ENCODE measurements at places on chromosomes 4 and X. TPM values are rescaled to one million over a fixed set of nuclear protein-coding genes. Genes with fewer than 3 reads are reported as not detected.

The PPP4R3C gene
- polyA plus RNA-seq = not detected

The NDST4 gene
- not detected for polyA plus RNA-seq

The PAGE1 gene
- polyA plus RNA-seq = not detected

The KIAA1210 gene
- polyA plus RNA-seq = 0.04 TPM

The F8 gene
- polyA plus RNA-seq = 60.2 TPM

The SPANXD gene
- polyA plus RNA-seq = not detected

The SHISA3 gene
- 7.2 TPM for polyA plus RNA-seq

The ANKRD50 gene
- 6.5 TPM for polyA plus RNA-seq

DNA sequence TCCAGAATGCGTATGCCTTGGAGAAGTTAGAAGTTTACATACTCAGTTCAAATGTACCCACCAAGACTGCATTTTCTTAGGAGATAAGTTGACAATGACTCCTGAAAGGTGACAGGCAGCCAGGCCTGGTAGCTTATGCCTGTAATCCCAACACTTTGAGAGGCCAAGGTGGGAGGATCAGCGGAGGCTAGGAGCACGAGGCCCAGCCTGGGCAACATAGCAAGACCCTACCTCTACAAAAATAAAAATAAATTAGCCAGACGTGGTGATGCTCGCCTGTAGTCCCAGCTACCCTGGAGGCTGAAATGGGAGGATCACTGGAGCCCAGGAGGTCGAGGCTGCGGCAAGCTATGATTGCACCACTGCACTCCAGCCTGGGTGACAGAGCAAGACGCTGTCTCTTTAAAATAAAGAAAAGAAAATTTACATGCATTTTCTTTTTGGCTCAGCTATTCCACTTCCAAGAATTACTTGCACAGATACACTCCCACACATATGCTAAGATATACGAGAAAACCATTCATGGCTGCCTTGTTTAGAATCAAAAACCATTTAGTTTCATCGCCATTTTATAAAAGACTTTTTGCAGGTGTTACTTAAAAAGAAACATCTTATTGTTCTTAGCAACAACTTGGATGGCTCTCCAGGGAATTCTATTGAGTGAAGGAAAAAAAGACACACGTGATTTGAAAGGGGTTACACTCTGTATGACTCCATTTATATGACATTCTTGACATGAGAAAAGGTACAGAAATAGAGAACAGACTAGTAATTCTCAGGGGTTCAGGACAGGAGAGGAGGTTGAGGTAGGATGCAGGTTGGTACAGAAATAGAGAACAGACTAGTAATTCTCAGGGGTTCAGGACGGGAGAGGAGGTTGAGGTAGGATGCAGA, 66.3 kb downstream of the DHRSX start:
- no peak for DNase-seq

DNA sequence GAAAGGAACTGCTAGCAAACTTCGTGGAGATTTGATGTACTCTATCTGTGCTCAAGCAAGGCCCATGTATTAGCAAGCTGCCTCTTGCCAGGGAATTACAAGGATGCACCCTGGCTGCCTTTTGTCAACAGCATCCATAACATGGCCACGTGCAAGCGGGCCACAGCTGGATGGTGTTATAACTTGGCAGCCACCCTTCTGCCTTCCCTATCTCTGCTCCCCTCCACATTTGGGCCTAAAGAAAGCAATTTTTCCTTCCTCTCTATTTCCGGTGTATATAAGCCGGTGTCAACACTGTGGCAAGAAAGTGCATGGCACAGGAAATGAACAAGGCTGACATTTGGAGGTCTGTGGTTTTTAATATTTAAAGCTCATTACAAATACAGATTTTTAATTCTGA, 94.8 kb downstream of the CLNK start:
- no peak for DNase-seq

DNA sequence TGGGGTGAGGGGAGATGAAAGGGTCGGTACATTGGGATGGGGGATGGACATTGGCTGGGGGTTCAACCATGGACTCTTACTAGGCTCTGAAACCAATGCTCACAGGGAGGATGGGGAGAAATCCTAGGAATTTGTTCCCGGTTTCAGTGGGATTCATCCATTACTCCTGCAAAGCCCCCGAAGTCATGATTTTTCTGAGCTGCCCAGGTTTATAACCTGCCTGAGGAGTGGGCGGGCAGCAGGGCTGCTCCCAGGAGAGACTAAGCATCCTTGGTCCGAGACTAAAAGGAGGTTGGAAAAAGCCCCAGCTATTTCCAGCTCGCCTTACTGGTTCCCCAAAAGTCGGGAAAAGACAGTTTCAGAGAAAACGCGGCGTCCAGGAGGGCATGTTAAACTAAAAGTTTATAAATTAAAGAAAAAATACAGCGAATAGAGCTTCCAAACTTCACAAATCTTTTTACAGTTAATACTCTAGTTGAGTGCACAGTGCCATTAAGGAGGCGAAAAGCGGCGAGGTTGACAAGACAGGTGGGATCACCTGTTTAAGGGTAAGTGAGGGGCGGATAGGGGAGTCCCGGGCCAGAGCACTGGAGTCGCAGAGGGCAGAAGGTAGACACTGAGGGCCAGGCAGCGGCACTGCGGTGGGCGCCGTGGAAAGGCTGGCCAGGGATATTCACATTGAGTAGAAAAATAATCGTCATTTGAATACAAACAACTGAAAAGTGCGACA, 3.7 kb downstream of the NKX3-2 start:
- no peak for DNase-seq

DNA sequence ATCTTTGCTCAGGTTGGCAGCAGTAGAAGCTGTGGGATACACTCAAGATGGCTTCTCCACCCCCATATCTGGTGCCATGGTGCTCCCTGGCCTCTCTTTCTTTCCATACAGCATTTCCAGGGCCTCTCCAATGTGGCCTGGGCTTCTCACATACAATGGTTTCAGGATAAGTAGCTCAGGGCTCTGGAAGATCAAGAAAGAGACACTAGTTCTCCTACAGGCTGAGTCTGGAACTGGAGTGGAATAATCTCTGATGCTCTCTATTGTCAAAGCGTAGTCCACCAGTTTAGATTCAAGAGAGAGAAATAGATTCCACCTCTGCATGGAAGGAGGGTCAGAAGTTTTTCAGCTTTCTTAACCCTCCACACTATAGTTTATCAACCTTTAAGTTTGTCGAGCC, 138.2 kb upstream of the AADAT start:
- no peak for DNase-seq

- no peak for DNase-seq
These were observed 418 bp downstream of the TAB3 start for GRCh38 chrX:30888526-30889146.

DNA sequence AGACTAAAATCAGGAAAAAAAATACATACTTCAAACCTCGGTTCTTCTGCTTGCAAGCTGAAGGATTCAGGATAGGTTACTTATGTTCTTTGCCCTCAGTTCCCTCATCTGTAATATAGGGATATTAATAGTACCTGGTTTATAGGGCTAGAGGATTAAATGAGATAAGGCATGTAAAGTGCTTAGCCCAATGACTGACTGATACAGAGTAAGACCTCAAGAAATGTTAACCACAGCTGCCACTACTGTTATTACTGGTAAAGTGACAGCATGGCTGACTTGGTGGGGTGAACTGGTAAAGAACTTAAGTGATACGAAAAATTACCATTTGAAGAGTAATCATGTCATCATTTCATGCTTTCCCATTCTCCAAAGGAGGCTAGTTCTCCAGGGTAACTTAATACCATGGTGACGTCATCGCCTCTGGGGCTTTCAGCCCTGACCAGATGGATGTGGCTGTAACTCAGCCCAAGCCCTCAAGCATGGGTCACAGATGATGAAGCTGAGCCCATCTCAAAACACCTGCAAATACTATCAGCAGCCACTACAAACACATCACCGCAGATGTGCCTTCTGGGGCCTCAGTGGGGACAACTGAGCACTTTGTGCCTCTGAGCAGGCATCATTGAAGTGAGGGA, 44.5 kb upstream of the SCML1 start:
- no peak for DNase-seq

- DNase-seq = no peak
These were observed 30.6 kb downstream of the ANK2 start for GRCh38 chr4:113080050-113080449.

- DNase-seq = no peak
These were observed 7.3 kb downstream of the GPR119 start for GRCh38 chrX:130378024-130378669.

DNA sequence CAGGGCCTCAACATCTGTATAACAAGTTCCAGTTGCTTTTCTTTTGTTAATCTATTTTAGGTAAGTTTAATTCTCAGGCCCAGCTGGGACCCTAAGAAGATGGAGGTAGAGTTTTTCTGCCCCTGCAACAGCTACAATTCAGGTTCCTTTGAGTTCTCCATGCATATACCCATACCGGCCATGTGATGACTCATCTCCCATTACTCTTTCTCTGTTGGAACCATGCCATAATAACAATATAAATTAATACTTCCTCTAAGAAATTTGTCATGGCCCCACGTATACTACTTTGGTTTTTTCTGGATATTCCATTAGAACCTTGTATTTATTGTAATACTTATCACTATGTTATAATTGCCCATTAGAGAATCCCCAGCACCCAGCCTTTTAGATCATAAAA, 1.3 kb upstream of the INTU start:
- no peak for DNase-seq

DNA sequence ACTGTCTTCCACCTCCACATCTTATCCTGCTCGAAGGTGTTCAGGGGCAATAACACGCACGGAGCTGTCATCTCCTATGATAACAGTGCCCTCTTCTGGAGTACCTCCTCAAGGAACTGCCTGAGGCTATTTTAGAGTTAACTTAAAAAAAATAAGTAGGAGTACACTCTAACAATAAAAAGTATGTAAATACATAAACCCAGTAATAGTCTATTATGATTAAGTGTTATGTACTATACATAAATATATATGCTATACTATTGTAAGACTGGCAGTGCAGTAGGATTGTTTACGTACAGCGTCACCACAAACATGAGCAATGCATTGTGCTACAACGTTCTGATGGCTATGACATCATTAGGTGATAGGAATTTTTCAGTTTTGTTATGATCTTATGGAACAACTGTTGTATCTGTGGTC, 34.5 kb upstream of the TLR2 start:
- DNase-seq = no peak

GRCh38 chrX:147945286-147945685, 33.6 kb downstream of the FMR1 start:
- no peak for DNase-seq

DNA sequence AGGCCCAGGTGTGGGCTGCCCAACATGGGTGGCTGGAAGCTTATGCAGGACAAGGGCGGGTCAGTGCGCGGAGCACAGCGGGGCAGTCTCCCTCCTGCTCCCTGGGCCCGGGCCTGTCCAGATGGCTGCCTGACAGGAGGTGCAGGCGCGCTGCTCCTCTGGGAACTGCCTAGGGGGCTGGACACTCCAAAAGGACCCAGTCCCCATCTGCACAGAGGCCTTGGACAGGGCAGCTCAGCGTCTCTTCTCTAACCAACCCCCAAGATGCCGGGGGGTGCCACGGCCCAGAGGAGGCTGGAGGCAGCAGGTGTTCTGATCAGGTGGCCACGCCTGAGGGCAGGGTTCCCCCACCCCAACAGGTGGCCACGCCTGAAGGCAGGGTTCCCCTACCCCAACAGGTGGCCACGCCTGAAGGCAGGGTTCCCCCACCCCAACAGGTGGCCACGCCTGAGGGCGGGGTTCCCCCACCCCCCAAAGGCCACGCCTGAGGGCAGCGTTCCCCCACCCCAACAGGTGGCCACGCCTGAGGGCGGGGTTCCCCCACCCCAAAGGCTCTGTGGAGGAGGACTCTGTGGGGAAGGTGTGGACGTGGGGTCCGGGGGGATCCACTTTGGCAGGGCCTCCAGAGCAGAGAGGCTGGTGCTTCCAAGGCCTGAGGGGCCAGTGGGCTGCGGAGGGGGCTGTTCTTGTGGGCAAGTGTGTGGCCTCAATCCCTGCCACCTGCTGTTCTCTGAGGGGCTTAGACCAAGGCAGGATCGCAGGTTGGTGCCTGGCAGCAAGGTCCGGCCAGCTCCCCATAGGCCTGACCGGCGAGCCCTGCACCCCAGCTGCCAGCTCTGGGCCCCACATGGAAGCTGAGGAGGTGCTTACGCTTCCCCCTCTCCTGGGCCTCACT, 36.1 kb downstream of the CPLX1 start:
- no peak for DNase-seq

GRCh38 chrX:41334363-41335197, 618 bp downstream of the DDX3X start:
- peak; percentile 85 for DNase-seq

GRCh38 chr4:121711263-121712000, 14.7 kb upstream of the ANXA5 start:
- peak; percentile 90 for DNase-seq

DNA sequence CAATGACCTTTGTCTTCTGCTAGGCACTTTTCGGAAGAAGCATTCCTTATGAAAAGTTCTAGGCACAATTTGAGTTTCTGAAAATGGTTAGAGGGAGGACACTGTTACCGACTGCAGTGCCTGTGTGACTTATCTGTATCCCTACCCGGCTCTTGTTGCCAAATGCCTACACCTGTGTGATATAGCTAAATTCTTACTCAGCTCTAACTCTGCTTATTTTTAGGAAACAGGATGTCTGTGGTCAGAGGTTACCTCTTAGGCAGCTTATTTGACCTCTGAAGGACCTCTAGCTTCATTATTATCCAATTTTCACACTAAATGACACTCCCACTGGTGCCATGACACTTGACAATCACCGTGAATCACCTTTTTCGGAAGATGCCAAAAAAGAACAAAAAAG, 561.1 kb upstream of the SMIM31 start:
- DNase-seq = no peak

DNA sequence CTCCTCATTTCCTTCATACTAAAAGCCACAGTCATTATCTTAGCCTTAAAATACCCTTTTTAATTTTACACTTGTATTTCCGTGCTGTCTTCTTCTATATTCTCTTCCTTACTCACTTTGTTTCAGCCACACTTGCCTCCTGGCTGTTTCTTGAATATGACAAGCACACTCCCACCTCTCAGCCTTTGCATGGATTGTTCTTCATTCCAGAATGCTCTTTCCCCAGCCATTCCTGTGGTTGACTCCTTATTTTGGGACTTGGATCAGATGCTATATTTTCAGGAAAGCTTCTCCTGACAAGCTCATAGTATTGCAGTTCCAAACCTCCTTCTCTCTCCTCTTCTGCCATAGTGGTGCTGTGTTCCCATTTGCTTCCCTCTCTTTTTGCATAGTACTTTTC, 291.3 kb downstream of the PDHA2 start:
- DNase-seq = no peak

DNA sequence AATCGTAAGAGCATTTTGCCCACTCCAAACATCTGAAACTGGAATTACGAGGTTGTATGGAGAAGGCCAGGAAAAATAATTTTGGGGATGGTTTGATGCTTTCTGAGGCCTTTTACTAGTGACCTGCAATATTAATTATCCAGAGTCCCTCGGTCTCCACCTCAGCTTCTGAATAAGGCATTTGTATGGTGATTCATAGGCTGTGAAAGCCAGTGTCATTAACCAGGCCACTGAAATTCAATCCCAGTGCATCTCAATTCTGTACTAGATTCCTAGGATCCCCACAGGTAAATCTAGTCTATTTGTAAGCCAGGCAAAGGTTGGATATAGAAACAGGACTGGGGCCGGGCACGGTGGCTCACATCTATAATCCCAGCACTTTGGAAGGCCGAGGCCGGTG, 135.4 kb upstream of the RBPJ start:
- DNase-seq = no peak

GRCh38 chr4:181520790-181521189, 722.4 kb upstream of the TENM3 start:
- DNase-seq = no peak

- no peak for DNase-seq
These were observed 60.0 kb downstream of the PPP3CA start for GRCh38 chr4:101287324-101287723.
